ENCODE measurements at places on chromosomes 11 and 22.

DNA sequence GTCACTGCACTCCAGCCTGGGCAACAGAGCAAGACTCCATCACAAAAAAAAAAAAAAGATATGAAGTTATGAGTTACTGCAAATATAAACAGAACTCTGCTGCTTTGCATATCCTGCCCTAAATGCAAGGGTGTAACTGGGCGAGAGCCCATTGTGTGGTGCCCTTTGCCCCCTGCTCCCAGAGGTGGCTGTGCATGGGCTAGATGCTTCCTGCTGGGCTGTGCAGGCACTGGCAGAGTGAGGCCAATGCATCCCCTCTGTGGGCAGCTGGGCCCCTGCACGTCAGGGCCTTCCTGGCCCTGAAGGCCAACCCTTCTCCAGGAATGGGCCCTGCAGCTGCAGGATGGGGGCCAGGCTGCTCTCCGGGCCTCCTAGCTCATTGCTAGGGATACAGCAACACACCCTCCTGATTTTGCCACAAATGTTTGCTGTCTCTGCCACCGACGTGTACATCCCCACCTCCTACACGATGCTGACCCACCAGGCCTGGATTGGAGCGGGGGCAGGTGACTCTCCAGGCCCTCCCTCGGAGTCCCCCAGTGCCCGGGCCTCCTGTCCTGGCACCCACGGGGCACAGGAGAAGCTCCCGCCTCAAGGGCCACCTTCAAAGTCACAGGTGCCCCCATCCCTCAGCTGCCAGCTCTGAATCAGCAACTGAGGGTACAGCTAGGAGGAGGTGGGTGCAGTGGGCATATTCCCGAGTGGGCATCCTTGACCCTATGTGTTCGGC is 40.7 kb upstream of the COMT start:
- DNase-seq = no peak

DNA sequence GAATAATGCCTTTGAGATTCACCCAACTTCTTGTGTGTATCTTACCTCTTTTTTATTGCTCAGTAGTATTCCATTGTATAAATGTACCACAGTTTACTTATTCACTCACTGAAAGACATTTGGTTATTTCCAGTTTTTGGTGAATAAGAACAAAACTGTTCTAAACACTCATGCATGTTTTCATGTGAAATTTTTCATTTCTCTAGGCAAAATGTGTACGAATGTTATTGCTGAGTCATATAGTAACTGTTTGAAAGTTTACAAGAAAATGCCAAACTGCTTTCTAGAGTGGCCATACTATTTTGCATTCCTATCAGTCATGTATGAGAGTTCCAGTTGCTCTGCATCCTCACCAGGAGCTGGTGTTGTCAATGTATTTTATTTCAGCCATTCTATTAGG is 8.8 kb upstream of the EMSY start:
- no peak for DNase-seq

GRCh38 chr11:75576499-75576918 is 14.5 kb downstream of the SERPINH1 start:
- no peak for DNase-seq

DNA sequence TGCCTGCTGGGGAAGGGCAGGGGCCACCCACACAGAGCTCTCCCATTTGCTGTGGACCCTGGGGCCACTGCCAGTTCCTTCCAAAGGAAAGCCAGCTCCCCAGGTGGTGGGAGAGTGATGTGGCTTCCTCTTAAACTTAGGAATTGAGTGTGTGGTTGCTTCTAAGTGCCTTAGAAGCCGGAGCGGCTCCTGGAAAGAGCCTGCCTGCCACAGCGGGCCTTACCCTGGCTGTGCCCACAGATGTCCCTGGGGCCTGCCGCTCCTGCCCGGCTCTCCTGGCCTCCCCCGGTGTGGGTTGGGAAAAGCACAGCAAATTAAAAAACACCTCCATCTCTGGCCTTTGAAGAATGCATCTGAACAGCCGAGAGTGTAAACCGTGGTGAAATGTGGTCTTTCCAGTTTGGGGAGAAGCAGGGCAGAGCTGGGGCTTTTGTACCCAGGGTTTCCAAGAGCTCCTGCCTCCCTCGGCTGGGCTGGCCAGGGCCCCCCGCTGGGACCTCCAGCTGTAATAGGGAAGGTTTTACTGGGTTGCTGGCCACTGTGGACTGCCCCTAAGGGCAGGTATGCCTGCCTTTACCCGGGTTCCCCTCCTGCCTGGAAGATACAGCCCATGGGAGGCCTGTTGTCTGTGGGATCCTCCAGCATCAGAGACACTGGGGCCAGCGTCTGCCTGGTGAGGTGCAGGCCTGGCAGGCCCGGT is 30.2 kb downstream of the LRP5 start:
- DNase-seq = peak; percentile 64

- DNase-seq = peak; percentile 89
Observed at GRCh38 chr11:17714356-17714854, 5.0 kb upstream of the MYOD1 start.

GRCh38 chr11:19101796-19102520 is 15.0 kb upstream of the ZDHHC13 start:
- peak; percentile 38 for DNase-seq

- no peak for DNase-seq
Observed at GRCh38 chr11:471468-472145, 21.5 kb downstream of the PTDSS2 start.

DNA sequence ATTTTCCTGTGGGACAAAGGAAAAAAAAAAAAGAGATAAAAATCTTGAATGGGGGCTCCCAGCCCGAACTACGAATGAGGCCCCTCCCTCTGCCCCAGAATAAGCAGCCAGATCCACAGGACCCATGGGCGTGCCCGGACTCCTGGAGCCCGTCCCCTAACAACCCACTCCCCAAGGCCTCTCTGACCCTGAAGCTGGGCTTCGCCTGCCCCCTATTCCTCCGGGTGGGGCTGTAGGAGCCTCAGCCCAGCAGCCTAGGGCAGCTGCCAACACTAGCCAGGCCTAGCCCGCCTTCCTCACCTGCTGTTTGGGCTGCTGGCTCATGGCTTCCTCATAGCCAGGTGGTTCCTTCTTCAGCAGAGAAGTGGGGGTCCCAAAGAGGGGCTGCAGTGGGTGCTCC is 46.6 kb downstream of the SGSM3 start:
- DNase-seq = no peak

DNA sequence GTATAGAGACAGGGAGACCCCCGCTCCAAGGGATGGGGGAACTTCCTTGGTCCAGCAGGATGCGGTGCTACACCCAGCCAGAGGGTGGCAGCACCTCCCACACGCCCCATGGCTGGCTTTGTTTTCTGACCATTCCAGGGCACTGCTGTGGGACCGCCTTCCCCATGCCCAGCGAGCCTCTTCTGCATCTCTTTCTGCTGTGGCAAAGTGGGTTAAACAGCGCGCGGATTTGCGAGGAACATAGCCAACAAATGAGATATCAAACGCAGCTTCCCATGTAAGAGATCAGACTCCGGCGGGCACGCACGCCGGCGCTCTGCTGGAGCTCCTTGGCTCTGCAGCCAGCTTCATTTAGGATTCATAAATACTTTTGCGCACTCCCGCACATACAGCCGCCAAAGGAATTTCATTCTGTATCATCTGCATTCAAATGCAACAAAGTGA is 485.8 kb upstream of the CADM1 start:
- peak; percentile 18 for DNase-seq
